ENCODE measurements at places on chromosomes 6 and 20. TPM values are rescaled to one million over a fixed set of nuclear protein-coding genes. Genes with fewer than 3 reads are reported as not detected.

RAET1E gene
- 10.4 TPM for total RNA-seq

DNA sequence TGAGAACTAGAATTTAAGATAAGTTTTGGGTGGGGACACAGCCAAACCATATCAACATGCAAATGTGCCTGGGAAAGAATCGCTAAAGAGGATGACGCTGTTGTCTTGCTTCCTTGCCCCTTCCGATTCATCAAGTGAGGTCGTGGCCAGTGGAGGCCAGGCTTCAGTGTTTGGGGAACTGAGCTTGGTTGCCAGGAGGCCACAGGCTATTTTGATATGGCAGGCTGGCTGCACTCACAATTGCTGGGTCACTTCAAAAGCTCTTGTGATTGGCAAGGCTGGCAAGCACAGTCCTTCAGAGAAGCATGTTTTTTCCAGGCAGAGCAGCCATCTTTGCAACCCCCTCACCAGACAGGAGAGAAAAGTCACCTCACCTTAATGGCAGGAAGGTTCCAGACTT, 45.8 kb downstream of the SAMD5 start:
- no peak for DNase-seq

GRCh38 chr6:161053103-161053502, 61.5 kb downstream of the MAP3K4 start:
- DNase-seq: no peak

DNA sequence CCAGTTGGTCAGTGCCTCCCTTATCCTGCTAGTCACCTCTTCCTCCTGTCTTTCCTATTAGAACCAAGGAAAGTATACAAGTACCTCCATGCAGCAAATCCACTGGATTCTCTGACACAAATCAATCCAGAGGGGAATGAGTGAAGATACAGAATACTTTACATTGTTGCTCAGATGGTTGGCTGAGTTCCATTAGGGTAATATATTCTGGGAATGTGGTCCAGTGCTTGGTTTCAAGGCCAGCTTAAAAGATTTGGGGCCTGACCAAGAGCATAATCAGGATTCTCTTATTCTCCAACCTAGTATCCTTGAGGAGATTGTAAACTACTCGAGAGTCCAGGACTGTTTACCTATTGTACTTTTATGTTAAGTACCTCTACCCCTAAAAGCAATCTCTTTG, 23.0 kb downstream of the CARMIL1 start:
- no peak for DNase-seq

DNA sequence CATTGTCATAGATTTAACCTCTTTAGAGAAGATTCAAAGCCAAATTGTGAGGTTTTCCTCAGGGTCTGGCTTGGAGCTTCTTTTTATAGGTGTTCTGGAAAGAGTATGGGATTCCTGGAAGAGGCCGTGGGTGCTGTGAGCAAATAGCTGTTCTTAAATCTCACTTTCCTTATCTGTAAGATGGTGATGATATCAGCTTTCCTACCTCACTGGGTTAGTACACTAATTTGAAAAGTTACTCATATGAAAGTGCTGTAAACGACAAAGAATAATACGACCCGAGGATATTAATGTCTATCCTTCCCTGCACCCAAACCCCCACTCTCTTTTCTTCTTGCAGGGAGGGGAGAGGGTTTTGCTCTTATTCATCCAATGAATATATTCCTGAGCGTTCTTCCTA, 116.9 kb upstream of the ENPP5 start:
- DNase-seq: no peak

Measured in GM23248 (cell line).